ENCODE measurements at places on chromosomes 5 and 9.
A peak's percentile ranks its signal among the peaks of the same experiment; 100 is the strongest.

DNA sequence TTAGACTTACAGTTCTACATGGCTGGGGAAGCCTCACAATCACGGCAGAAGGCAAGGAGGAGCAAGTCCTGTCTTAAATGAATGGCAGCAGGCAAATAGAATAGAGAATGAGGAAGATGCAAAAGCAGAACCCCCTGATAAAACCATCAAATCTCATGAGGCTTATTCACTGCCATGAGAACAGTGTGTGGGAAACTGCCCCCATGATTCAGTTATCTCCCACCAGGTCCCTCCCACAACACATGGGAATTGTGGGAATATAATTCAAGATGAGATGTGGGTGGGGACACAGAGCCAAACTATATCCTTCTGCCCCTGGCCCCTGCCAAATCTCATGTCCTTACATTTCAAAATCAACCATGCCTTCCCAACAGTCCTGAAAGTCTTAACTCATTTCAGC is 367.1 kb downstream of the MED10 start:
- no peak for DNase-seq

GRCh38 chr5:168327994-168328393 is 36.5 kb downstream of the WWC1 start:
- peak; percentile 58 for DNase-seq

- DNase-seq: peak; percentile 7
Observed at GRCh38 chr5:32542216-32543059, 42.9 kb upstream of the SUB1 start.

DNA sequence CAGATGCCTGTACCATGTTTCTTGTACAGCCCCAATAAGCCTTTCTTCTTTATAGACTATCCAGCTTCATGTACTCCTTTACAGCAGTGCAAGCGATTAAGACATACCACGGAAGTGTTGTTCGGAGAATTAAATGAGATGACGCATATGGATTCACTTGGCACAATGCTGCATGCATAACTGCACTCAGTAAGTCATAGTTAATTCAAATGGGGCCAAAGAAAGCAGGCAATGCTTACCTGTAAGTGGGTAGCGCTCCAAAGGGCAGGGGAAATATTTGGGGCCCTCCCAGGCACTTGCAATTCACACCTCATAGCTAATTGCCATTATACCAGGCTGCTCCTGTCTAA is 7.7 kb upstream of the ADRA1B start:
- DNase-seq: no peak

DNA sequence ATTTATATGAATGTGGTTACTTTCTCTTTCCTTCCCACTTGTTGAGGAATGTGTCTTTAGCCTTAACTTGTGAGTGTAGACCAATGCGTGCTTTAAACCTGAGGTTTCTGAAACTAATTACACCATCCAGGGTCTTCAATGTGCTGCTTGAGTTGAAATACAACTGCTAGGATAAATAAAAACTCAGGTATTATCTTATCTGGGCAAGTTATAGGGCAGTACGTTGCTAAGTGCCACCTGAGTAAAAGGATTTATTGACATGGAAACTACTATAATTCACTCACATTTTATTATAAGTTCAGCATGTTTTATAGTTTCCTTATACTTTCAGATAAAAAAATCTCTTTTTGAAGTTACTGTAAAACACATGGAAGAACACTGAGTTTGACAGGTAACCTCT is 1136.8 kb upstream of the NUDT12 start:
- no peak for DNase-seq

GRCh38 chr5:9838916-9839315 is 208.8 kb upstream of the TAS2R1 start:
- no peak for DNase-seq

- no peak for DNase-seq
Observed at GRCh38 chr5:36656556-36656955, 50.1 kb downstream of the SLC1A3 start.

- DNase-seq: no peak
Observed at GRCh38 chr5:23579566-23579965, 72.2 kb downstream of the PRDM9 start.

GRCh38 chr5:79109527-79110492 is 1.8 kb upstream of the BHMT start:
- DNase-seq: no peak

DNA sequence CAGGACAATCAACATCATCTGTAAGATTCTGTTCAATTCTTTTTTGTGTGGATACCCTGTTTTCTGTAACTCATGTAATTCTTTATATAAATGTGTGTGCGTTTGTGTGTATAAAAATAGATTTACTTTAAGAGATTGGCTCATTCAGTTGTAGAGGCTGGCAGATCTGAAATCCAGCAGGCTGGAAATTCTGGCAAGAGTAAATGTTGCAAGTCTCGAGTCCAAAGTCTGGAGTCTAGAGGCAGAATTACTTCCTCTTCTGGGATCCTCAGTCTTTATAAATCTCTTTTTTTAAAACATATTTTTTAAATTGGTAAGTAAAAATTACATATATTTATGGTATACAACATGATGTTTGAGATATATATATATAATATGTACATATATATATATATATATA is 202.1 kb upstream of the TMEM161B start:
- DNase-seq: no peak

DNA sequence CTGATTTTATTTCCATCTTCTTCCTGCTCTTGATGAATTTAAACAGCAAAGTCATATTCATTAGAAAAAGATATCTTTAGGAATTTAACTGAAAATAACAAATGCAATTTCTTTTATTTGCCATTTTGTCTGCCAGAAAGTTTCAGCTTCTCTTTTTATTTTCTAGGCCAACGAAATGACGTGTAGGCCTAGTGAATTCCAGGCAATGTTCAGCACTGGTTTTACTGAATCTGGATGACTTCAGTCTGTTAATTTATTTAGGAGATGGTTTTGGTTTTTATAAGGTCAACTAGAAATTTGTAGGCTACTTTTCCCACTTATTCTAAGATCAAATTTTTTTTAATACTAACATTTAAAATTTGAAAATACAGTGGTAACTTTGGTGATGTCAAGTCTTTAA is 129.1 kb upstream of the VCAN start:
- no peak for DNase-seq

GRCh38 chr9:112332214-112332613 is 1.2 kb downstream of the PTBP3 start:
- DNase-seq: no peak

GRCh38 chr5:178536541-178537466 is 53.4 kb downstream of the COL23A1 start:
- no peak for DNase-seq

DNA sequence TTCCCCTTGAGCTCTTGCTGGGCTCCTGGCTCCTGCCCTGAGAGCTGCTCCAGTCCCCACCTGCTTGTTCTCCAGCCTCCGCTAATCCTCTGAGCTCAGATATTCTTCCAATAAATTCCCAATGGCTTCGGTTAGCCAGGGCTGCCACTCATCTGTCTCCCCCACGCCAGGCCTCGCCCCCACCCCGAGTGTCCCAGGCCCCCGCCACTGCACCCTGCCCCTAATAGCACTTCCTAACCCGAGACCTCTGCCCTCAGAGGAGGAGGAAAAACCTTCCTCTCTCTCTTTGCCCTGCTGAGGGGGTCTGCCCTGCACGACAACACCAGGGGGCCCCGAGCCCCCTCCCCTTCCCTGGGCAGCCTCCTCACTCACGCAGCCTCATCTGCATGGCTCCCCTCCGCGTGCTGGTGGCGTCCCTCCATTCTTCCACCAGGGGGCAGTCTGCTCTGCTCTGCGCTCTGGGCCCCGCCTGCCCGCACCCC is 5.4 kb upstream of the LCN15 start:
- DNase-seq: peak; percentile 35

GRCh38 chr9:134853893-134854292 is 26.7 kb upstream of the FCN2 start:
- DNase-seq: no peak
